ENCODE measurements at places on chromosomes 13 and 19.

DNA sequence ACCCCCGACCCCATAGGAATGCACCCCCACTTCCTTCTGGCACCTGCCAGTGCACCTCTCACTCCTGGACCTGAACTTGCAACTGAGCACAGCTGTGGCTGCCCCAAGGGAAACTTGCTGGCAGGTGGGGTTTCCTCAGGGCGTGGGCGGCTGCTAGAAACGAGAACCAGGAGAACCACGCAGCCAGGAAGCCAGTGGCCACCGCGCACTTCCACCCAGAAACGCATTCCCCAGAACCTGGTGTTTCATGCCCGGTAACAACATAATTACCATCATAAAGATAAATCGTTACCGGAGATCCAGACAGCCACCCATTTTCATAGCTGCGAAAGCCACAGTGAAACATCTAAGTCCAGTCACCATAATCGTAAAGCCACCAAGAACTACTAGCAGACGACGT, 75.2 kb upstream of the C13orf46 start:
- no peak for DNase-seq

- no peak for DNase-seq
These were observed 40.2 kb downstream of the SMIM24 start for GRCh38 chr19:3440082-3440481.

- DNase-seq: no peak
These were observed 6.2 kb downstream of the ARRDC2 start for GRCh38 chr19:18014197-18014596.

DNA sequence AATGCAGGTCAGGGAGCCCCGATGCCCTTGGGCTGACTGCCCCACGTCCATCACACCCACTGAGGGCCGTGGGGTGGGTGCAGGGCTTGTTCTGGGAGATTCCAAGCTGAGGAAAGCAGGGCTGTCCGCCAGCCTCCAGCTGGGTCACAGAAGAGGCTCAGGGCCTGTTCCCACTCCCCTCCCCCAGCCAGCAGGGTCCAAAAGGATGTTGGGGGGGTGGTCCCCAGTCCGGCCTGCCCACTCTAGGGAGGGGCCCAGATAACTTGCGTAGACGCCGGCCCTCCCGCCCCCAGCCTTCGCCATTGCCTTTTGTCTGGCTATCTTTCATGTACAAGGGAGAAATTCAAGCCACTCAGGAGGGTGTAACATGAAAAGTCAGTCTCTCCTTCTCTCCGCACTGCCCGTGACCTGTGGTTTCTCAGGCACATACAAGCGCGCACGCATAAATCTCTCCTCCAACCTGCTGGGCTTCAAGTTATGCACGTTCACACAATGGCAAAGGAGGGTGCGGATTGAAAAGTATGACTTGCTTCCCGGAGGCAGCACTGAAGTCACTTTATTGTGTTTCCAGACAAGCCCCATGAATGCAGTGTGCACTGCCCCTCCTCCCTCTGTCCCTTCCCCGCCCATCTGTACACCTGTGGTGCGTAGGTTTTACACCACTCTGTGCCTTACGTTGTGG, 20.2 kb downstream of the CARM1 start:
- DNase-seq: peak; percentile 80

DNA sequence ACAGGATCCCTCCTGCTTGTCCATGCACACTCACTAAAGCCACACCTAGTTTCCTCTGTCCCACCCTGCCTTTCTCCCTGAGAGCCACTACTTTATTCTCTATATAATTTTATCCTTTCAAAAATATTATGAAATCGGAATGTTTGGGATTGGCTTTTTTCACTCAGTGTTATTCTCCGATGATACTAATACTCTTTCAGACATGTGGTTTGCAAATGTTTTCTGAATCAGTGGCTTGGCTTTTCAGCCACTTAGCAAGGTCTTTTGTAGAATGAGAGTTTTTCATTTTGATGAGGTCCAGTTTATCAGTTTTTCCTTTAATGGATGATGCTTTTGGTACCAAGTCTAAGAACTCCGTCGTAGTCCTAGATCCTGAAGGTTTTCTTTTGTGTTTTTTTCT, 11.6 kb downstream of the SPATA13 start:
- no peak for DNase-seq

DNA sequence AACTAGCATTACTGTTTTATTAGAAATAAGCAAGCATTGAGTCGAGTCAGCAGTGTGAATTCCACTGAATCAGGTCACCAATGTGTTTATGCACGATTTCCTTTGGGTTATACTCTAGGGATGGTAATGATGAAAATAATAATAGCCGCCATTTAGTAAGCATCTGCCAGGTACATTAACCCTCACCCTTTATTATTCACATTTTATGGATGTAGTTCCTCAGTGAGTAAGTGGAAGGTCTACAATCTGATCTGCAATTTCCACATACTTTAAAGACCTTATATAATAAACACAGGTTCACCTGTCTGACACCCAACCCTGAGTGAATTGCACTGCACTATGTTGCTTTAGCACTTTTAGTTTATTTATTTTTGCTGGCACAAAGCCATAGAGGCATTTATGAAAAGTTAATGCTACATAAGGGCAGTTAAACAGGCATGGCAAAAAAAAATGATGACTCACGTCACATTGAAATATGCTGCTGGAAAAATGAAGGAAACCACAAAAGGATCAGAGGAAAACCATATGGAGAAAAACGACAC, 122.4 kb downstream of the TRPC4 start:
- no peak for DNase-seq

- DNase-seq: no peak
These were observed 21.4 kb downstream of the BBC3 start for GRCh38 chr19:47209319-47210179.

DNA sequence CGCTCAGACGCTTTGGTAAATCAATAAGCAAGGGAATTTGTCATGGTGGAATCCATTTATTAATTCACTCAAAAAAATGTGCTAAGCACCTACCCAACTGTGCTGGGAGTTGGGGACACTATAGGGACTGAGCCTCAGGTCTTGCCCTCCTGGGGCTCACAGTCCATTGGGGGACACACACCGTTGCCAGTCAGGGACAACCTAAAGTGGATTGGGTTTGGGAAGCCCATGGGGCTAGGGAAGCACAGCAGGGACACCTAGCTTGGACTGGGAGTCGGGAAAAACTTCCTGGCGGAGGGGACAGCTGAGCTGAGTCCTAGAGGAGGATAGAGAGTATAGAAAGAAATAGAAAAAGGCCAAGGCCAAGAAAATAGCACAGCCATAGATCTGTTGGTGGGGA, 8.5 kb downstream of the FOSB start:
- no peak for DNase-seq

GRCh38 chr19:19554074-19555023, 16.3 kb downstream of the CILP2 start:
- no peak for DNase-seq

- DNase-seq: peak; percentile 82
These were observed 1.5 kb downstream of the BIVM start for GRCh38 chr13:102800145-102801041.

GRCh38 chr13:98752467-98753290, at the start of gene SLC15A1:
SLC15A1 (minus strand) TSS chr13:98752672; CDS start chr13:98752598, 74 bp downstream.
- DNase-seq: no peak

- DNase-seq: no peak
These were observed 6.1 kb downstream of the RPS9 start for GRCh38 chr19:54206831-54207177.

GRCh38 chr19:29410601-29411000, 115.2 kb upstream of the VSTM2B start:
- DNase-seq: no peak

DNA sequence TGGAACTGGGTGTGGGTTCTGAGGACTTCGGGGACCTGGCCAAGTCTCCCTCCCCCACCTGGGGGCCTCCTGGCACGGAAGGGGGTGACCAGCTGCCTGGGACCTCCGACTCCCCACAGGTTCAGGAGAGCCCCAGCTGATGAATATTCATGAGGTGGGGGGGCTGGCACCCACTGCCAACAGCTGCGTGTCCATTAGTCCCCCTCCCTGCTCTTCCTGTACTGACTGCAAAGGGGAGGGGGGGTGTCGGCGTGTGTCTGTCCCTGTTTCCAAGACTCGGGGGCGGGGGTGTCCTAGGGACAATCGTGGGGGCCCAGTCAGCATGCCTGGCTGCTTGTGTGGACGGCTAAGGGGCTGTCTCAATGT, 10.6 kb upstream of the NFIX start:
- DNase-seq: no peak

- DNase-seq: no peak
These were observed 79.4 kb upstream of the VSTM2B start for GRCh38 chr19:29446361-29446760.

DNA sequence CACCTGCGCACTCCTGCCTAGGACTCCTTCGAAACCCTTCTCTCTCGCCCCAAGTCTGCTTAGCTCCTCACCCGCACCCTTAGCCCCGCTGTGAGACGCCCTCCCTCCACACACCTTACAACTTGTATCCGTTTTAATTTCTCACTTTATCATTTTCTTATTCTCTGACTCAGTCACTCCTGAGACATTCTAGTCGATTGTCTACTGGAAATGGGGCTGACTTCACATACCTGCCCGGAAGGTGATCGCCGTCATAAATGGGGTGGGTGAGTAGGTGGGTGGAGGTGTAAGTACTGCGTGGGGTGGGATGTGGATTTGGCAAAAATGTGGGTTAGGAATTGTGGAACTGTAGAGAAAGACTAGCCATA, 714 bp downstream of the NDFIP2 start:
- no peak for DNase-seq

GRCh38 chr19:14081797-14082674, 3.5 kb downstream of the C19orf67 start:
- DNase-seq: no peak

DNA sequence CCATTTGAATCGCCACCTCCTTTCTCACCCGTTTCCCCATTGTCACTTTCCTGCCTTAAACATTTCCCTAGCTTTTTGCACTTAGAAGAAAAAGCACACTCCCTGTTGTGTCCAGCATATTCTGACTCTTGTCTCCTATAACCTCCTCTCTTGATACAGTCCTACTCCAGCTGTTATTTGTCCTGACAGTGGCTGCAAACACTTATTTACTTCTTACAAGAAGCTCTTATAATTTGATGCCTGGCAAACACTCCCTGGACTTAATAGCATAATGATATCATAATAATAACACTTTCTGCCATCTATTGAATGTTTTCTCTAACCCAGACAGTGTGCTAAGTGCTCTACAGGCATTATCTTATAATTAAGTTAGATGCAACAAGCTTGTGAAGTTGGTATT, 76.6 kb downstream of the DGKH start:
- no peak for DNase-seq

DNA sequence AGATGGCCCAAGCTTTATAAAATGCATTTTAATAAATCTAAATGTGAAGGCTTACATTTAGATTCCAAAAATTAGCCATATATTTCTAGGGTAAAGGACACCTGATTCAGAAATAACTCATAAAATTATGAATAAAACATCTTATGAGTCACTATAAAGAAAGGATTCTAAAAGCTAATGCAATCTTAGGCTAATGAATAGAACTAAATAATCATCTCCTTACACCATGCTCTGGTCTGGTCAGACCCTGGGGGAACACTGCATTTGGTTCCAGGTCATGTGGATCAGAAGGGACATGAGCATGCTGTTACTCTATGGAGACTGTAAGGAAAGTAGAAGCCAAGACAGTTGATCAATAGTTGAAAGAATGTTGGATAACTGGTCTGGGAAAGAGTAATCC, 370.4 kb downstream of the NDFIP2 start:
- no peak for DNase-seq

DNA sequence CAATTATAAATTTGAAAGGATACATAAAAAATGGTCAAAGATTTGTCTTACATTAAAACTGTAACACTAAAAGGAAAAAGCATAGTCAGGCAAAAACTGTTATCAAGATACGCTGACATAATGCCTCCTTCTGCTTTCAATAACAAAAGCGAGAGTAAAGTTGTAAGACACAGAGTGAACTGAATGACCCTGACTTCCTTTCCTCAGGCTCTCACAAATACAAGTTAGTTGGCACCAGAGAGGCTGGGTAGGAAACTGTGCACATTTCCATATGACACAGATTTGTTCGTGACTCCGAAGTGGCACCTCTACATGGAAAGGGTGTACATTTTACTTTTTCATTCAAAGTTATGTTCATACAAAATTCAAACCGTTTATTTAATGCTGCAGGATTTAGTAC, 15.4 kb downstream of the FGF14 start:
- DNase-seq: no peak

DNA sequence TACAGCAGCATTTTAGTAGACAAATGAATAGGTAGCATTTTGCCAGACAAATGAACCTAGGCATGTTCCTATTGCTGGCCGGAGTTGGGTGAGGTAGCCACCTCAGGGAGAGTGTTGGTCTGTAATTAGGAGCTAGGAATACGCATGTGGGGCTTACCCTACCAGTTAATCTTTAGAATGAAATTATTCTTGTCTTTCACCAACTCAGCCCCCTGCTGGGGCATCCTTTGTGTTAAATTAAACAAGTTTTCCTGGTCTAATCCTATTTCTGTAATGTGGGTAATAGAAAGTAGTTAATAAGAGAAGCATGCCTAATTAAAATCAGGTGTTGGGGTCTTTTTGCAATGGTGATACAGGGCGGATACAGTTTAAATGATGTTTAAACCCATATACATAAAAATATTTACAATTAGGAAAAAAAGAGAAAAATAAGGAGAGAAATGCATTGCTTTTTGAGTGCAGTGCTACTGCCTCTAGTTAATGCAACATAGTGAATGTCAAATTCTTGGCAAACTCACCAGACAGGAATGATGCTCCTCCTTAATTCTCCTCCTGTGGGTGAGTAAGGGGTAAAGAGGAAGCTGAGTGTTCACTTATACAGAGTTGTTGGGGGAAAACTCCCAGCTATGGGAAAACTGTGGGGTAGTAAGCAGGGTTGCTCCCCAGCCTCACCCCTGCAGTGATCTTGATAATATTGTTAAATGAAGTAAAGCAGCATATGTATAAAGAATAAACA, 276.4 kb upstream of the EDNRB start:
- DNase-seq: no peak

DNA sequence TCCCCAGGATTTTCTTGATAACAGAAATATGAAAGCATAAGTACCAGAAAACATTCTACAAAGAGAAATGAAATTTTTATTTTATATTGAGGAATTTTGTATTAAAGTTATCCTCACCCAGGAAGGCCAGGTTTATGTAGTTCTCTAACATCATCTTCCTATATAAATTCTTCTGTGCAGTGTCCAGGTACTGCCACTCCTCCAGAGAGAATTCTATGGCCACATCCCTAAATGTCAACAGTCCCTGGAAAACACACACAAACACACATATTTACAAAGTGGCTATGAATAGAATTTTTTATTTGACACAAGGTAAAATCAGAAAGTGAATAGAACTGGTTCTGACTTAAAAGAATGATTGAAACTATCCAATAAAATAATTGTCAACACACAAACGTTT, 110.5 kb upstream of the ZNF91 start:
- no peak for DNase-seq

- DNase-seq: no peak
These were observed 9.8 kb upstream of the ZNF525 start for GRCh38 chr19:53355739-53356138.
